ENCODE measurements at places on chromosomes 5 and 9.

GRCh38 chr9:71944754-71945375 lies 33.4 kb downstream of the C9orf85 start:
- no peak for DNase-seq

DNA sequence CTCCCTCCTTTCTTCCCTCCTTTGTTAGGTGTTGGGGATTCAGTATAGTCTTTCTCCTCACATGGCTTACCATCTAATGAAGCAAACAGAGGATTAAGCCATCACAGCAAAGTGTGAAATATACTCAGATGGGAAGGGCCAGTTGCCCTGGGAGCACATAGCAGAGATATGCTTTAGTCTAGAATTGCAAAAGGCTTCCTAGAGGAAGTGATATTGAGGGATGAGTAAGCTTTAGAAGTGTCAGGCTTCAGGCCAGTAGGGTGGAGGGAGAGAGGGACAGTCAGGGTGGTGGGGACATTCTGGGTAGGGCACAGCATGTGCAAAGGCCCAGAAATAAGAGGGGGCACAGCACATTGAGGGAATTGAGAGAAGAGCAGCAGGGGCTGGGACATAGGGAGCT lies 46.2 kb upstream of the GLRA1 start:
- DNase-seq = no peak

- DNase-seq = no peak
Observed at GRCh38 chr9:11338130-11338529, 725.3 kb upstream of the PTPRD start.

DNA sequence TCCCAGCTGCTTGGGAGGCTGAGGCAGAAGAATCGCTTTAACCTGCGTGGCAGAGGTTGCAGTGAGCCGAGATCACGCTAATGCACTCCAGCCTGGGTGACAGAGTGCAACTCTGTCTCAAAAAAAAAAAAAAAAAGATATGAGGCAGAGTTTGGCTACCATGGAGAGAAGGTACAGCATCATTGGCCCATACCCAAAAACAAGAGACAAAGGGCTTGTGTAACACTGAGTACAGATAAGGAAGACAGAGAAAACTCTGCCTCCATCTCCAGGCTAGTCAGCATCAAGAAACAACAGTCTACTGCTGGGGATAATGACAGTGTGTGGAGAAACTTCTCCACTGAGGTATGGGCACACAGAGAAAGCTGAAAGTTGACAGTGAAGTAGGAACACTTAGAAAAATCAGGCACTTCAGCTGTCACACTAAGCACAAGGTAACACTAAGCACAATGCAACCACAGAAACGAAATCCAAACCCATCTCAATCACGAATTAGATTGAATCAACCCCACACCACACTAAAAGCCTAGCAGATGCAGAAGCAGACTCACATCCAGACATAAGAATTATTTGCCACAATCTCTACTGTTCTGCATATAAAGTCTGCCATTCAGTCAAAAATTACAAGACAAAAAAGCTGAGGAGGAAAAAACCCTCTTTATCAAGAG lies 10.5 kb downstream of the PJA2 start:
- no peak for DNase-seq

DNA sequence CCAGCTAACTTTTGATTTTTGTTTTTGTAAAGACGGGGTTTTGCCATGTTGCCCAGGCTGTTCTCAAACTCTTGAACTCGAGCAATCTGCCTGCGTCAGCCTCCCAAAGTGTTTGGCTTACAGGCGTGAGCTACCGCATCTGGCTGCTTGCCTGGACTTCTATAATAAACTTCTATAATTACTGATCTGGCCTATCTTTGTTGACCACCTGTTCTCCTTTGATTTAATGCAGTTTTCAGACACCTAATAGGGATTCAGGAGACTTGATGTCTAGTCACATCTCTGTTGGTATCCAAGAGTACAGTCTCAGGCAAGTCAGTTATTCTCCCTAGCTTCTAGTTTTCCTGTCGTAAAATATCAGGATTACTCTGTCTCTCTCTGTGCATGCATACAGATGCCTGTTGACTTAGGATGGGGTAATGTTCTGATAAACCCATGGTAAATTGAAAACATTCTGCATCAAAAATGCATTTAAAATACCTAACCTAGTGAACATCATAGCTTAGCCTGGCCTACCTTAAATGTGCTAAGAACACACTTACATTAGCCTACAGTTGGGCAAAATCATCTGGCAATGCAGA lies 51.5 kb upstream of the NR3C1 start:
- DNase-seq = no peak

GRCh38 chr5:176817369-176817840 lies 7.0 kb downstream of the UNC5A start:
- no peak for DNase-seq

GRCh38 chr5:72066705-72067107 lies 40.6 kb upstream of the MAP1B start:
- DNase-seq = no peak

DNA sequence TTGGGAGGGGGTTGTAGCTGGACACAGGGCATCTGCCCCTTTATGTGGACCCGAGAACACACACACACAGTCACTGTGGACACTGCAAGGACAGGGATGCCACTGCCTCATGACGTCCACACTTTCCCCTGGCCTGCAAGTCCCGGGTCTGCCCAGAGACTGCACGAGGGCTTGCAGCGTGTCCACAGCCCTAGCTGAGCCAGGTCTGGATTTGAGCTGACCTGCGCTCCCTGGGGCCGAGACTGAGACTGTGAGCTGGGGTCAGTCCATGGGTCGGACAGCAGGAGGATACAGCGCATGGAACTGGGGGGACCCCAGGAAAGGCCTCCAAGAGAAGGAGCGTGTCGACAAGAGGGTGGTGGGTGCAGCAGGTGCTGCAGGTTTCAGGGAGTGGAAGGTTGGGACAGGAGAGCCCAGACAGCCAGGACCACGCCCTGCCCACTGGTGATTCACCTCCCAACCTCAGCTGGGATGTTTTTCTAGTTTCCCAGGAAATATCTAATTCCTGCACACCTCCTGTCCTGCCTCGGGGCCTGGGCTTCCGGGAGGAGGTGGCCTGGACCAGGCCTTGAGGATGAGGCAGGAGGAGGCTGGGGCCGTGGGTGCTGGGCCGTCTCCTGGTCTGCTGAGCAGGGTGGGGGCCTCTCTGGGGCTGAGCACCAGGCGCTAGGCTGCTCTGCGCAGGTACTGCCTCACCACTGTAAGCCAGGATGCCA lies 806 bp upstream of the RNF224 start:
- DNase-seq = no peak

DNA sequence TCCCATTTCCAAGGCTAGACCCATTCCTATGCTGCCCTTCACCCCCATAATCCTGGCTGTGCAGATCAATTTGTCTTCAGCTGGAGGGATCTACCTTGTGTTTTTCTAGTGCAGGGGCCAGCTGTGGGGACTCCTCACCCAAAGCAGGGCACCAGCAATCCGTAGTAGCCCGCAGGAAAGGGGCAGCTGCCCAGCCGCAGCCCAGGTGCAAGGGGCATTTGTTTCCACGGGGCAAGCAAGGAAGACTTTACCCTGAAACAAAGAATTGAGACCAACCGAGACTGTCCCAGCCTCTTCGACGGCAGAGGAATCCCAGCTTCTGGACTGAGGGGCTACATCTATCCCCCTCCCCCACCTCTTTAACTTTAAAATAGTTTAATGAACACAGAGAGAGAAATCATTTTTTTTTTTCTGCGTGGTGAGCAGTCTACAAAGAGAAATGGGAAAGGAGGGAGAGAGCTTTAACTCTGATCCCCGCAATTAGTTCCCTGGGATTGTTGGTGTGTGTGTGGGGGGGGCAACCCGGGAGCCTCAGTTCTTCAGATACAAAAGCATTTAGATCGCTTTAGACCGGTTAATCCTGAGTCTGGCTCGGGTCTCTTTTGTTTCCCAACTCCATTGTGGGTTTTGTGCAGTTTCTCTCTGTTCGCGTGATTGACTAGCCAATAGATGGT lies 10.6 kb upstream of the LHX2 start:
- no peak for DNase-seq

- DNase-seq = no peak
Observed at GRCh38 chr5:72412283-72413055, 92.3 kb downstream of the PTCD2 start.

- DNase-seq = no peak
Observed at GRCh38 chr5:95102687-95103086, 182.2 kb downstream of the MCTP1 start.

- no peak for DNase-seq
Observed at GRCh38 chr5:11890777-11891176, 13.5 kb downstream of the CTNND2 start.

DNA sequence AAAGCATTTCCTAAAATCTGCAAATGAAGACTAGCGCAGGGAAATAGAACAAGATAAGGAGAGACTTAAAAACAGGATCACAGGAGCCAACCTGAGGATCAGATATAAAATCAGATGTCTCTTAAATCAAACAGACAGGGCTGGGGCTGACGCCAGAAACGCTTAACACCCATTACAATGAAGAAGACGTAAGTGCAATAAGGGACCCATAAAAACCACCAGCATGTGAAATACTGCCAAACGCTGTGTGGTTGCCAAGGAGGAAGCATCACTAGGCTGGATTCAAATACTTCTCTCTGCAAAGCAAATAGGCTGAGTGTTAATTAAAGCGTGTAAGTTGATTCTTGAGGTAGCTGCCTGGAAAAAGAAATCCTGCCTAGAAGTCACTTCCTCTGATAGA lies 74.4 kb upstream of the ATP10B start:
- no peak for DNase-seq

- DNase-seq = no peak
Observed at GRCh38 chr9:77438653-77439052, 209.5 kb downstream of the GNA14 start.

DNA sequence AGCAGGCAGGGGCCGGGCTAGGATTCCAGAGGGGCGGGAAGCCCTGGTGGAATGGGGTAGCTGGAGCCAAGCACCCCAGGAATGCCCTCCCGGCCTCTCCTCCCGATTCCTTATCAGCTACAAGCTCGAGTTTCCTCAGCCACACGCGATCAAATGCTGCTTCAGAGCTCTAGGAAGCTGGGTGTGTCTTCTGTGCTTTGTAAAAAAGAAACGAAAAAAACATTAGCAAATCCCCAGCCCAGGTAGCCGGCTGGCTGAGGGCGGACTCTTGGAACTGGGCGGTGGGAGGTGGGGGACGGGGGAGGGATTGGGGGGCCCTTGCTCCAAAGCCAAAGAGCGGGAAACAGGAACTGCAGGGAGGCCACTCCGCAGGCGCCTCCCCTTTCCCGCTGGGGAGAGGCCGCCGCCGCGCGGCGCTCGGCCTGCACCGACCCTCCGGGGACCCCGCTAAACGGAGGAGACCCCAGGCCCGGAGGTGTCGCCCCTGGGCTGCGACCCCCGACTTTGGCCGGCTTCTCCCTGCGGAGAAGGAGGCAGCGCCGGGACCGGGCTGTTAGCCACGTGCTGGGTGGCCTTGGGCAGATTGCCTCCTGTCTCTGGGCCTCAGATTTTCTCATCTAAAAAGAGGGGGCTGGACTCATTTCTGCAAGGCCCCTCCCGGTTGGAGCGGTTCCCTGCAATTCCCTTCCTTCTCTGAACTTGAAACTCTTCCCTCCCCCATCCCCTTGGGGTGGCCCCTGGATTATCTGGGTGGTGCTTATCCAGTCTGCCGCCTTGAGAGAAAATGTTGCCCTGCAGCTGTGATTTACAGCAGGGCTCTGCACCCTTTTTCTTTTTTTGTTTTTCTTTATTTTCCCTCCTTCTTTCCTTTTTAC lies 40.9 kb upstream of the FABP6 start:
- DNase-seq = no peak

DNA sequence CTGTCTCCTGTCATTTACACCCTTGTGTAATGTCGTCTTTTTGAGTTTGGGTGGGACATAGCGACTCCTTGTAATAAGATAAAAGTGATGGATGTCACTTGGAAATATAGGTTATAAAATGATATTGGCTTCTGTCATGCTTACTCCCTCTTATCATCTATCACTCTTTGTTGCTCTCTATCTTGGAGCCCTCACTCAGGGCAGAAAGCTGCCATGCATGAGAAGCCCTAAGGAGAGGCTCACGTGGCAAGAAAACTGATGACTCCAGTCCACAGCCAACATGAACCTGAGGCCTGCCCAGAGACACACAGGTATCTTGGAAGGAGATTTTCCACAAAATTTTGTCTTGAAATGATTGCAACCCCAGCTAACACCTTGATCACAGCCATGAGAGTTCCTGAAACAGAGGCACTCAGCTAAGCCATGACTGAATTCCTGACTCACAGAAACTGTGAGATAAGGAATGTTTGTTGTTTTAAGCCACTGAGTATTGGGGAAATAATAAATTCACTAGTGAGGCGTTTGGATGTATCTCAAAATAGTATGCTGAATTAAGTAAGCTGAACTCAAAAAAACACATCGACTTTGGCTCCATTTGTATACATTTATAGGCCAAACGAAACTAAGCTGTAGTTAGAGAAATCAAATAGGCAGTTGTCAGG lies 216.7 kb downstream of the CDH18 start:
- DNase-seq = no peak

DNA sequence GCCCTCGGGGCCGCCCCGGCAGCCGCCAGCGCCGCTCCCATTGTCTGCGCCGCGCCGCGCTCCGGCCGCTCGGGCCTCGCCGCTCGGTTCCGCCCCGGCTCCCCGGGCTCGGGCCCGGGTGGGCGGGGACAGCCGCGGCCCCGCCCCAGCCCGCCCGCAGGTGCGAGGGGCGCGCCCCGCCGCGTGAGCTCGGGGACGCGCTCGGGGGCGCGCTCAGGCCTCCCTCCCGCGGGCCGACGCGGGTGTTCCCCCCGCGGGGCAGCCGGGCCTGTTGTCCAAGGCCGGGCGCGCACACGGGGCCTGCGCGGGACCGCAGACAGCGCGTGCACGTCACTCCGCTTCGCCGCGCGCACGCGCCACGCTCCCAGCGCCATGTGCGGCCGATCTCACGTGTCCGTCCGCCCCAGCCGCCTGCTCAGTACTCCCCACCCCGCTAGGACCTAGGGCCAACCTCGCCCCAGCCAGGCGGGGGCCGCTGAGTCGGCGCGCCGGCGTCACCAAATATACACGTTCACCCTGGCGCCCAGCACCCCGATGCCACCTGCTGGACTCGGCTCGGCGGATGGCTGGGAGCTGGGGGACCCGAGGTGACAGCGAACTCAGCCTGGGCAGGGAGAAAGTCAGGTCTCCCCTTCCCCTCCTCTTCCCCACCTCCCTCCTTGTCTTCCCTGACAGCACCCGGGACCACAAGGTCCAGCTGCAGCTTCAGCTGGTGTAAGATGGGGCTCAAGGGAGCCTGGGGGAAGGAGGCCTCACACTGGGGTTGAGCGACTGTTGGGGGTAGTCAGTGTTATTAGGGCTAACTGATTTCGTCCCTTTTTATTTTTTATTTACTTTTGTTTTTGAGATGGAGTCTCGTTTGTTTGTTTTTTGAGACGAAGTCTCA lies 14.3 kb downstream of the GBGT1 start:
- DNase-seq = no peak

DNA sequence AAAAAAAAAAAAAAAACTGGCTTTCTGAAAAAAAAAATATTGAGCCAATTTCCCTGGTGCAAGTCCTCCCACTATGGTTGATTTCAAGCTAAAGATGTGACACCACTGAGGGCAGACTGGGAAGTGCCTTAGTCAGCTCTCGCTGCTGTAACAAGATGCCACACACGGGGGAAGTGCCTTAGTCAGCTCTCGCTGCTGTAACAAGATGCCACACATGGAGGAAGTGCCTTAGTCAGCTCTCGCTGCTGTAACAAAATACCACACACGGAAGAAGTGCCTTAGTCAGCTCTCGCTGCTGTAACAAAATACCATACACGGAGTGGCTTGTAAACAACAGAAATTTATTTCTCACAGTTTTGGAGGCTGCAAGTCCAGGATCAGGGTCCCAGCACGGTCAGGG lies 23.4 kb downstream of the BTNL9 start:
- peak; percentile 49 for DNase-seq

- DNase-seq = no peak
Observed at GRCh38 chr5:36934740-36935356, 58.3 kb downstream of the NIPBL start.

GRCh38 chr9:34446468-34446891 lies 11.9 kb downstream of the FAM219A start:
- no peak for DNase-seq
